ENCODE measurements at places on chromosomes 3 and 15. TPM values are rescaled to one million over a fixed set of nuclear protein-coding genes. Genes with fewer than 3 reads are reported as not detected.
A peak's percentile ranks its signal among the peaks of the same experiment; 100 is the strongest.

- DNase-seq = no peak
Observed at GRCh38 chr3:194579091-194579606, 54.1 kb downstream of the TMEM44 start.

- peak; percentile 23 for DNase-seq
Observed at GRCh38 chr3:179967622-179968021, 69.1 kb downstream of the PEX5L start.

GRCh38 chr3:113117511-113118234 lies 93.7 kb upstream of the BOC start:
- DNase-seq = no peak

- no peak for DNase-seq
Observed at GRCh38 chr3:167958141-167958540, 137.6 kb downstream of the GOLIM4 start.

The SERPINI2 gene
- not detected for total RNA-seq

The BDH1 gene
- total RNA-seq = 76.9 TPM

The SIDT1 gene
- 21.3 TPM for total RNA-seq
